GM23338 (cell line): ENCODE measurements at places on chromosomes 13 and 19. TPM values are rescaled to one million over a fixed set of nuclear protein-coding genes. Genes with fewer than 3 reads are reported as not detected.

DNA sequence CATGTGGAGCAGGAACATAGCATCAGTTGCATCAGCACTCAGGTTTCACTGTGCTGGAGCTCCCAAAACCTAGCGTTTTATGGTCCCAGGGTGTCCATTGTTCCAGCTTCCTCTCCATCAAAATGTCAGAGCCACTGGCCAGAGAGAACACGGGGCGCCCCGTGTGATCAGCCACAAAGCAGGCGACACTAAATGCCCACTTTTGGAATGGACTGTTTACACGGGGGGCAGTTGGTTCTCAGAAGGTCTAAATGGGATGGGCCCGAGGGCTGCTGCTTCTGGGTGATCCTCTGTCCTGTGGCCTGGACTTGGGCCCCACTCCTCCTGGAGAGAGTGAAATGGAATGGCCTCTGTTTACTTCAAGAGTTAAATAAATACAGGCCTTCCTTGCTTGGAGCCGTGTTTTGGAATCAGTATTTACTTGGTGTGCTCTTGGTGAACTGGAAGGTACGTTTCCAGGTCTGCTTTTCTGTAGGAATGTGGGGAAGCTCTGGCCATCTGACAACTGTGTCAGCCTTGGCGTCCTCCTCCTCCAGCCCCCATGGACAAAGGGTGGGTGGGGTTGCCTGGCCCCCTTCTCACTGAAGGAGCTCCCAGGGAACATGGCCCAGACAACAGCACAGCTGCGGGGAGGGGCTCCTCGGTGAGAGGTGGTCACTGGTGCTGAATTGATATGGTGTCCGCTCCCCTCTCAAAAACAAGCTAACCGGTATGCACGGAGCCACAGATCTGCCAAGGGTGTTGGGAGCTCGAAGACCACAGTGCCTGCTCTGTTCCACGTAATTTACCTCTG, 16.1 kb upstream of the MCF2L start:
- H3K4me3 ChIP-seq: no peak overlapping the region
- H3K27ac ChIP-seq: no peak overlapping the region

Gene ZNF787
- 12.5 and 15.9 TPM in 2 replicates for polyA plus RNA-seq

DNA sequence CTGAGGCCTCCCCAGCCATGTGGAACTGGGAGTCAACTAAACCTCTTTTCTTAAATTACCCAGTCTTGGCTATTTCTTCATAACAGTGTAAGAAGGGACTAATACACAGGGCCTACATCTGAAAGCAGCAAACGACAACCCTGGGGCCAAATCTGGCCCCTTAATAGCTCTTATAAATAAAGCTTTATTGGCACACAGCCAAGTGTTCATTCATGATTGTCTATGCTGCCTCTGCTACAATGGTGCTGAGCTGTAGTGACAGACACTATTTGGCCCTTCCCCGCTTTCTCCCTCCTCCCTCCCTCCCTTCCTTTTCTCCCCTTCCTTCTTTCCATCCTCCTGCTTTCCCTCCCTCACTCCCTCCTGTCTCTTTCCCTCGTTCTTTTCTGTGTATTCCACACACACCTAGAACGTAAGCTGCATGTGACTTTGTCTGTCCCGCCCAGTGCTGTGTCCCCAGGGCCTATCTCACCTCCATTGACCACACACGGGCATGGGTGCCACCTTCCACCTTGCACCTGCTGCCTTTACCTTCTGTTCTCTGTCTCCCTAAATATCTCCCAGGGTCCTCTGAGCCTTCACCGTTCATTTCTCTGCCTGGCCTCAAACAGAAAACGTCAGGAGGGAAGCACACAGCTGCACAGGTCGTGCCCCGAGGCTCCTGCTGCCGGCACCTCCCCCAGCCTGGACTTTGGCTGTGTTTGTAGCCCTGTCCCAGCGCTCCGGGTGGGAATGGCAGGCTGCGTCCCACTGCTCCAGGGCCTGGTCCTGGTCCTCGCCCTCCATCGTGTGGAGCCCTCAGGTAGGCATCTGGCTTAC, at the start of gene PROZ:
Gene PROZ (plus strand): TSS at position 720 of the 819 bp plus-strand sequence. CDS start 13 bp downstream, at position 733.
- peaks cover 6% of the 10 kb centered on the region for H3K27me3 ChIP-seq
- H3K27ac ChIP-seq: no peak within 1 kb of the TSS
- H3K4me1 ChIP-seq: peaks cover 12% of the 10 kb centered on the region; the same call in 1 of the 2 replicates
- DNase-seq: no peak
- no peak within 1 kb of the TSS for H3K4me3 ChIP-seq
- H3K36me3 ChIP-seq: no peaks in the 10 kb centered on the region

DNA sequence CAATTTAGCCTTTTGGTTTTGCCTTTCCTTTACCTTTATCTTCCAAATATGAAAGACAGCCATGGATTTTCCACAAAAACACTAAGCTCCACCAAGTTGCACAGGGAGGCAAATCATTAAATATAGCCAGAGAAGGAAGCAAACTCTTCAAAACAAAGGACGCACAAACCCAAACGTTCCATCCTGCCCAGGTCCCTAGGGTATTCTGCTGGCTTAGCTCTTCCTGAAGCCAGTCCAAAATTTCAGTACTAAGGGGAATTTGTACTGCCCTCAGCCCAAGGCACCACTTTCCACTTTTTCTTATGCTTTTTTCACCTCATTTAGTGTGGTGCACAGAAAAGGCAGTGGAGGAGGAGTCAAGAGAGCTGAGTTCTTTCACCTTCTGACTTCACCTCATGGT, 169.9 kb downstream of the FLT1 start:
- no peak overlapping the region for H3K4me3 ChIP-seq
- peaks cover 15% of the 10 kb centered on the region for H3K36me3 ChIP-seq
- H3K27ac ChIP-seq: peak overlapping the region; percentile 60; the same call in 1 of the 2 replicates

- no peaks in the 10 kb centered on the region for H3K27me3 ChIP-seq
- no peak overlapping the region for H3K4me3 ChIP-seq
- no peak overlapping the region for H3K27ac ChIP-seq
- H3K4me1 ChIP-seq: peaks cover 6% of the 10 kb centered on the region; the same call in 1 of the 2 replicates
- DNase-seq: no peak
- no peaks in the 10 kb centered on the region for H3K36me3 ChIP-seq
These were observed 155.0 kb upstream of the SERP2 start for GRCh38 chr13:44218501-44219240.

GRCh38 chr19:55275851-55276719, 3.8 kb downstream of the HSPBP1 start:
- no peaks in the 10 kb centered on the region for H3K27me3 ChIP-seq
- H3K27ac ChIP-seq: no peak overlapping the region
- H3K4me3 ChIP-seq: no peak overlapping the region
- H3K4me1 ChIP-seq: peaks cover 12% of the 10 kb centered on the region
- H3K36me3 ChIP-seq: no peaks in the 10 kb centered on the region; the same call in 1 of the 2 replicates

- H3K4me3 ChIP-seq: peak overlapping the region; percentile 38; the same call in 1 of the 2 replicates
- no peak overlapping the region for H3K27ac ChIP-seq
- no peaks in the 10 kb centered on the region for H3K36me3 ChIP-seq
- no peaks in the 10 kb centered on the region for H3K27me3 ChIP-seq
- DNase-seq: peak; percentile 77
These were observed 31.1 kb downstream of the TRPM4 start for GRCh38 chr19:49188626-49189200.

Gene LAIR1
- 0.10 TPM in 2 replicates for polyA plus RNA-seq

Gene ZNF610
- 4.7 and 5.3 TPM in 2 replicates for polyA plus RNA-seq

DNA sequence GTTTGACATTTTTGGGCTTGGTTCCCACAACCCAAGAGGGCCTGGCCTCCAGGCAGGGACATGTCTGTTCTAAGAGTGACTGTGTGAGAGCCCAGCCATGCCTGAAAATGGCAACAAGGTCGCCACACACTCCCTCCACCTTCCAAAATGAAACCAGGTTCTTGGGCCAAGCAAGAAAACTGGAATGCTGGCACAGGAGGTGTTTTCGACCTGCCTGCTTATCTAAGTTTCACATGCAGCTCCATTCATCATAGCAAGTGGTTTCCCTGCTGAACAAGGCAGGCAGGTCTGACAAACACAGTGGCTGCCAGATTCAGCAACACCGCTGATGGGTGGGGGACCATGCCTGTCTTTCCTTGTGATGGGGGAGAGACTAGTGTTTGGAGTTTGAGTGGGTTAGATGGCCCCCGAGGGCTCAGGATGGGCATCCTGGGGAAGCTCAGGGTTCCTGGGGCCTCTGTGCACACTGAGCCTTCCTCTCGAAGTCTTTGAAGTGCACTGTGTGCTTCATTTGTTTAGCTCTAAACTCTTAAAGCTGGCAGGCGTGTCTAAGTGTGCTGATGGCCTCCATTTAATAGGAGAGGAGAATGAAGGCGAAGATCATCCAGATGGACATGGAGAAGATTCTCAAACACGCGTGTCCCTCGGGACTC, 17.9 kb upstream of the GAS6 start:
- H3K27ac ChIP-seq: no peak overlapping the region
- no peaks in the 10 kb centered on the region for H3K36me3 ChIP-seq
- DNase-seq: no peak
- no peak overlapping the region for H3K4me3 ChIP-seq
- H3K27me3 ChIP-seq: no peaks in the 10 kb centered on the region
- no peaks in the 10 kb centered on the region for H3K4me1 ChIP-seq

GRCh38 chr13:25645681-25646080, 273.9 kb downstream of the ATP8A2 start:
- no peaks in the 10 kb centered on the region for H3K4me1 ChIP-seq
- H3K4me3 ChIP-seq: no peak overlapping the region
- H3K36me3 ChIP-seq: 0 out of 2 replicates have a peak, but pooled peaks cover 4% of the 10 kb centered on the region
- H3K27me3 ChIP-seq: no peaks in the 10 kb centered on the region

GRCh38 chr19:30036154-30037129, 94.4 kb downstream of the URI1 start:
- H3K4me1 ChIP-seq: peaks cover 2% of the 10 kb centered on the region
- no peak overlapping the region for H3K4me3 ChIP-seq
- H3K27ac ChIP-seq: no peak overlapping the region
- H3K27me3 ChIP-seq: no peaks in the 10 kb centered on the region
- no peak for DNase-seq

DNA sequence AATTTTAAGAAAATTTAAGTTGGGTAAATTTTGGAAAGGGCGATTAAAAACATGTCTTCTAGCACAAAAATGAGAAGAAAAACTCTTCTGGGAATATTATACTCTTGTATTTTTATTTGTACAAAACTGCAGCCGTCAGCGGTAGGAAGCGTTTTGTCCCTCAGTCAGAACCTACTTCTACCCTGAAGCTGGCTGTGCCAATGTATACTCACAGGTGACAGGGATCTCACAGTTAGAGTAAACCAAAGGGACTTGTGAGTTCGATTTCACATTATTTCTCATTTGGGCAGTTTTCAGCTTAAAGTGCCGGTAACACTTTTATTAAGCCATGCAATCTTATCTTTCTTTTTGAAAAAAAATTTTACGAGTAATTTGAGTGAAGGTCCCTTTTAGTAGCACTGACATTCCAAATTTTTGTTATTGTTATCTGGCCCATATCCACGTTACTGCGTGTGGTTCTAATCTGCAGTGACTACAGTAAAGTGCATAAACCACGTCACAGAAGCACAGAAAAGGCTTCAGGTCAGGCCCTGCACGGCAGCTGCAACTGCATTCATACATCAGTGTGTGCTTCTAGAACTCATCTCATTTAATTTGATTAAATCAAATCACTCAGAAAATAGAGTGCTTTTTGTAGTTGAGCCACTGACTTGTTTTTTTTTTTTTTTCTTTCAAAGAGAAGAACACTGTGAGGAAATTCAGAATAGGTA, 387.3 kb downstream of the LIG4 start:
- no peak overlapping the region for H3K27ac ChIP-seq
- no peak for DNase-seq

DNA sequence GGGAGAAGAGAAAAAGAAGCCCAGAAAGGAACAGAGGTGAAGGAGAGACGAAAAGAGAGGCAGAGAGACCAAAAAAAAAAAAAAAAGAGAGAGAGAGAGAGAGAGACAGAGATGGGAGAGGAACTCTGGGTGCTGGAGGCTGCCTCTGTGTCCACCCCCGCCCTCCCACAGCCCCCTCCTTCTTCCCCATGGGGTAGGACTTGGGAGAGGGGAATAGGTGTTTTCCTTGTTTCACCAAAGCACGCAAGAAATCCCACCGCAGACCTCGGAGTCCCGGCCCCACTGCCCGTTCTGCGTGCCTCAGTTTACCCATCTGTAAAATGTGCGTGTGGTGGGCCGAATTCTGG, 4.9 kb downstream of the ONECUT3 start:
- H3K27ac ChIP-seq: no peak overlapping the region
- H3K27me3 ChIP-seq: peaks cover 92% of the 10 kb centered on the region
- H3K36me3 ChIP-seq: no peaks in the 10 kb centered on the region

GRCh38 chr13:43924549-43925245, 45.0 kb downstream of the LACC1 start:
- no peak for DNase-seq
- H3K4me1 ChIP-seq: peaks cover 3% of the 10 kb centered on the region; the same call in 1 of the 2 replicates
- no peak overlapping the region for H3K4me3 ChIP-seq

Gene RTBDN
- 4.4 and 4.6 TPM in 2 replicates for polyA plus RNA-seq

Gene PODNL1
- polyA plus RNA-seq: 1.3 TPM in 1 of 2 replicates, not detected in the other

Gene SULT2B1
- polyA plus RNA-seq: 2.3 and 2.5 TPM in 2 replicates

DNA sequence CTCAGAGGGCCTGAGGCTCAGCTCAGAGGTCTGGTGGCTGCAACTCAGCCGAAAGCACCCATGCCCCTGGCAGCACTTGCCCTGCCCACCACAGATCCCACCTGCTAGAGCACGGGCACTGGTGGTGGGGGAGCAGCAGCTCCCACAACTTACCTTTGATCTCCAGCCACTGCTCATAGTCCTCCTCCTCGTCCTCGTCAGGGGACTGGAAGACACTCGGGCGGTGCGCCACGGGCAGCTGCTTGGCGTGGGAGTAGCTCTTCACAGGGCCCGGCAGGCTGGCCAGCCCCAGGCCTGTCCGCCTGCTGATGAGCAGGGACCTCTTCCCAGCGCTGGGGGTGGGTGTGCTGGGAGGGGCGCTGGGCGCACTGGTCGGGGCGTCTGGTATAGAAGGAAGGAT, 14.6 kb downstream of the SUGP1 start:
- H3K36me3 ChIP-seq: peaks cover 11% of the 10 kb centered on the region
- H3K27me3 ChIP-seq: no peaks in the 10 kb centered on the region
- no peaks in the 10 kb centered on the region for H3K4me1 ChIP-seq
- H3K4me3 ChIP-seq: no peak overlapping the region
- H3K27ac ChIP-seq: no peak overlapping the region

Gene ZNF440
- 2.3 and 2.5 TPM in 2 replicates for polyA plus RNA-seq

GRCh38 chr13:26198116-26198515, 24.0 kb downstream of the RNF6 start:
- no peaks in the 10 kb centered on the region for H3K36me3 ChIP-seq
- no peak for DNase-seq
- H3K4me1 ChIP-seq: no peaks in the 10 kb centered on the region
- no peak overlapping the region for H3K27ac ChIP-seq
- no peak overlapping the region for H3K4me3 ChIP-seq

Gene KIR3DL1
- not detected in 2 replicates for polyA plus RNA-seq

Gene DACT3
- polyA plus RNA-seq: 0.75 and 0.78 TPM in 2 replicates

GRCh38 chr19:19403373-19403901, 2.0 kb upstream of the GATAD2A start:
- no peaks in the 10 kb centered on the region for H3K36me3 ChIP-seq
- H3K4me1 ChIP-seq: peaks cover 26% of the 10 kb centered on the region
- no peak for DNase-seq
- H3K27ac ChIP-seq: no peak overlapping the region
- no peaks in the 10 kb centered on the region for H3K27me3 ChIP-seq
